ENCODE measurements at places on chromosomes 1 and 21. TPM values are rescaled to one million over a fixed set of nuclear protein-coding genes. Genes with fewer than 3 reads are reported as not detected.
A peak's percentile ranks its signal among the peaks of the same experiment; 100 is the strongest.

DNA sequence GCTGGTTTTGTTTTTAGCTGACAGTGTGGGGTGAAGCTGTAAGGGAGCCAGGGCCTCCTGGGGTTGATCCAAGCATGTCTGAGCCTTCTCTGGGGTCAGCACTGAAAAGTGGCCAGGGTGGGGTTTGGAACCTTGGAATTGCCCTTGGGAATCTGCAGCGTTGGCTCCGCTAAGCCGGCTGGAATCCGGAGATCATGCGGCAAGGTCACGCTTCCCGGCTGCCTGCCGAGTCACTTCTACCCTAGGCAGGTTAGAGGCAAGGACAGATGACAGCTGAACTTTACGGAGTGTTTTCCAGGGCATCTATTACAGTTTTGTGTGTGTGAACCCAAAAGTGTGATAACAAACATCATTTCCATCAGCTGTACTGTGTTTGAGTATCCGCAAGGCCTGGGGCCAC is 17.1 kb downstream of the ABCG1 start:
- no peak for DNase-seq

AMY2A gene
- not detected for polyA plus RNA-seq

DNA sequence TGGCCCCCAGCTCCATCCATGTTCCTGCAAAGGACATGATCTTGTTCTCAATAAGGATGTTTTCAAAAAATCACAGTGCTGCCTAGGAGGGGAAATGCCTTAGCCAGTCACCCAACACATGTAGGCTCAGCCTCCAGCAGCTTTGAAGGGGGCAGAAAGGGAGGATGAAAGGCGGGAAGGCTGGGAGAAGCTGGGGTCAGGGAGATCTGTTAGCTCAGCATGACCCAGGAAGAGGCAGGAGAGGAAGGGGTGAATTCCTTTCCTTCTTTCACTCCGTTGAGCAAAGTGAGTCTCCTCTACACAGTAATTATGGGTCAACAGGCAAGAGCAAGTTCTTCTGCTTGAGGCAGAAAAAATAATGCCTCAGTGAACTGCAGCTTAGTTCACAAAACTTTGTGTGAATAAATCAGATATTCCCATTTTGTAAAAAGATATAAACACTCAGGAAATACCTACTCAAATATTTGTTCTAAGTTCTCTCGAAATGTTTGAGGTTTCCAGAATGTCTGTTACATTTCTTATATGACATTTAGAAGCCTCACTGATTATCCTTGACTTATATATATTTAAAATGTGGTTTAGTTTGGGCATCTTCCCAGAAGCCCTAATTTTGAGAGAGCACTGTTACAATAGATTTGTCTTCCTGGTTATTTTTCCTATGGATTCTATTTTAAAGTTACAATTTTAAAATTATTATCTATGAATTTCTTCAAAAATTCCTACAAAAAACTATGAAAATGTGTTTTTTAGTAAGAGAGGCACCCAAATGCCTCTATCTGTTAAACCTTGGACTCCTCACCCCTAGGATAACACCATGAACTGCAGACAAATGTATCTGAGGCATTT is 116.8 kb downstream of the KCNJ6 start:
- DNase-seq, result no peak

DNA sequence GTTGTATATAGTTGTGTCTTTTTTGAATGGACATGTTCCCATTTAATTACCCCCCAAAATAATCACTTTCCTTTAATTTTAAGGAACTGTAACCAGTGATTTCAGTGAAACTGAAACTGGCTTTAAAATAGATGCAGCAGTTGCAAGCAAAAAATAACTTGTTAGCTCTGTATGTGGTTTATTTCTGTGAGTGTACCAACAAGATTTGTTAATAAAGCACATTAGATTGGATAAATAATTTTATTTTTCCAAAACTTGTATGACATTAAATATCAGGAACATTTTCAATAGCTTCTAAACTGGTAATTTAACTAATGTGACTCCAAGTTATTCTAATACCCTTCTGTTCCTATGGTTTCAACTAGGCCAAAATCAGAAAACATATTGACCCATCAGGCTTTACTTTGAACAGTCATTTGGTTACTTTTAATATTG is 184.3 kb upstream of the CACYBP start:
- no peak for DNase-seq

DNA sequence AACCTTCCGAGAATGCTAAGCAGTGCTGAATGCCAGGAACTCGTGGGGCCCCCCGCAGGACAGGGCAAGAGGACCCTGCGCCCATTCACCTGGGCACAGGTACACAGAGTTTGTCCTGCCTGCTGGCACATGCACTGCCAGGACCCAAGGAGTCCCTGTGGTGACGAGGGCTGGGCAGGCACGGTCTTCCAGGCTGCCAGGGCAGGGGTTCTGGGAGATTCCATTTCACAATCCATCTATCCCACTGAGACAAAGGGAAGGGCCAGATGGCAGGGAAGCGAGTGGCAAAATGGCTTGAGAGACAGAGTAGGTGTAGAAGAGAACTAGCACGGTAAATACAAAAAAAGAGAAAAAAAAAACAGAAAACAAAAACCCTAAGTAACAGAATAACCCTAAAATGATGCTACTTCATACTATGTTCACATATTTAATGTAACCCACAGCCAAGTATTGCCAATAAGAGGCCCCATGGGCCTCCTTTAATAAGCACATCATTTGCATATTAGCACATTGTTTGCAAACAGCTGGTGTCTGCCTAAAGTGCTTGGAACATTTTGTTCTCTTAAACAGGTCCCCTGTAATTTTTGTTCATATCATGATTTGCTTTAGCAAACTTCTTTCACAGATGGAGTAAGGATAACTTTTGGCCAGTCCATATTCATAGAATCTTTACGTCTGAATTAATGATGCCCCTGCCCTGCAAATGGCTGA is 83.8 kb downstream of the STUM start:
- no peak for DNase-seq

DNA sequence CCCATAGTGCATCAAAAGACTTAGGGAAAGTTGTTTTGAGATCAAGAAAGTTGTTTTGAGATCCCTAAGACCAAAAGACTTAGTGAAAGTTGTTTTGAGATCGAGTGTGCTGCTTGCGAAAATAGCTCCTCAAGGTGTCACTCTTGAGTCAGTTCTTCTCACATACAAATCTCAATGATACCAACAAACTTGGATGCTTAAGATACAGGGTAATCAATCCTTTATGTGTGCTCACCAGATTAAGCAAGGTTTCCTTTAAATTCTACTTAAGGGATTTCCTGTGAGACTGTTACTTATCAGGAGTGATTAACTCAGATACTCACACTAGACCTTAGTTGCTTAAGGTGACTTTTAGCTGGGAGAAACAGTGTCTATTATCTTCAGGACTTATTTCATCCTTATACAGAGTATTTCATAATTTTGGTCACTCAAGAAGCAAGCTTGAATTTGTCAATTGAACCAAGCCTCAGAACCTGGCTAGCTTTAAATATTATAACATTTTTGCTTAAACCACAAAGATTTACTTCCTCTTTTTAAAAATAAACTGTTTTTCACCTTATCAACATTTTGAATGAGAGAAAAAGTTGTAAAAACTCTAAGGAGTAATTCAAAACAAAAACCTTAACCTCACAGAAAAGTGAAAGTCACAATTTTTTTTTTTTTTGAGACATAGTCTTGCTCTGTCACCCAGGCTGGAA is 8.0 kb upstream of the RLF start:
- peak; percentile 19 for DNase-seq

CLCNKA gene
- not detected for polyA plus RNA-seq

- peak; percentile 25 for DNase-seq
These were observed 713 bp upstream of the HMGCL start for GRCh38 chr1:23825762-23826522.

GRCh38 chr1:36133484-36133883 is 8.5 kb upstream of the COL8A2 start:
- DNase-seq, result no peak

SLC44A3 gene
- polyA plus RNA-seq, result not detected

DNA sequence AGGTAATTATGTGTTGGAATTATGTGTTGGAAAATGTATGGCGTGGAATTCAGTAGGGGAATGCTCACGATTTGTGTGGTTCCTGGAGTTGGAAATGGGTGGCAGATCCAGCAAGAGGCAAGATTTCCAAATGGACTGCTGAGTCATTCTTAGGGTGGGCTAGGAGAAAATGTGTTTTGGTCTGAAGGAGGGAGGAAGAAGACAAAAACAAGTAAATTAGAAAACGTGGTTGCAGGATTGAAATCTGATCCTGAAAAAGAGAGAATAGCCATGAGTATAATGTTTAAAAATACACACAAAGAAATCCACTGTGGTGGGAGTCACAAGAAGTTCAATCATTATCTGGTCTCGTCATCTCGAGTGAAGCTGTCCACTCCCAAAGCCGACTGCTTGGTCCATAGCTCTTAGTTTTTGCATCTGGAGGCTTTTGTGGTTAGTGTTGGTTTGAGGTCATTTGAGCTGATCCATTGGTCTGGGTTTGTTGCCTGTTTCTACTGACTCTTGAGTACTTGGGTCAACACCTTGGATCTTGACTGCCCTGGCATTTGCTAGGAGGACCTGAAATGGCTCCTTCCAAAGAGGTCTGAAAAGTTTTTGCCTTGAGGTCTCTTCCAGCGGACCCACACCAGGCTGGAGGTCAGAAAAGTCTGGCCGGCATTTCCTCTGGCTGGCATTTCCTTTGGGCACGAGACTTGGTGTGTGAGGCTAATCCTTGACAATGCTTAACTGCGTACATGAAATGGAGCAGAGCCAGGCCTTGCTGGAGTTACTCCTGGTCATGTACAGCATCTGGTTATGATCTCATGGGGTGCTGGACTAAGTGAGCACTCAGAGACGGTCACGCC is 9.2 kb downstream of the MX2 start:
- no peak for DNase-seq

GRCh38 chr1:54095546-54096226 is 42.3 kb downstream of the TCEANC2 start:
- DNase-seq, result no peak

PARS2 gene
- polyA plus RNA-seq, result 3.0 TPM

AVPR1B gene
- not detected for polyA plus RNA-seq

GRCh38 chr1:24970399-24970753 is 40.3 kb upstream of the RUNX3 start:
- DNase-seq, result no peak

DNA sequence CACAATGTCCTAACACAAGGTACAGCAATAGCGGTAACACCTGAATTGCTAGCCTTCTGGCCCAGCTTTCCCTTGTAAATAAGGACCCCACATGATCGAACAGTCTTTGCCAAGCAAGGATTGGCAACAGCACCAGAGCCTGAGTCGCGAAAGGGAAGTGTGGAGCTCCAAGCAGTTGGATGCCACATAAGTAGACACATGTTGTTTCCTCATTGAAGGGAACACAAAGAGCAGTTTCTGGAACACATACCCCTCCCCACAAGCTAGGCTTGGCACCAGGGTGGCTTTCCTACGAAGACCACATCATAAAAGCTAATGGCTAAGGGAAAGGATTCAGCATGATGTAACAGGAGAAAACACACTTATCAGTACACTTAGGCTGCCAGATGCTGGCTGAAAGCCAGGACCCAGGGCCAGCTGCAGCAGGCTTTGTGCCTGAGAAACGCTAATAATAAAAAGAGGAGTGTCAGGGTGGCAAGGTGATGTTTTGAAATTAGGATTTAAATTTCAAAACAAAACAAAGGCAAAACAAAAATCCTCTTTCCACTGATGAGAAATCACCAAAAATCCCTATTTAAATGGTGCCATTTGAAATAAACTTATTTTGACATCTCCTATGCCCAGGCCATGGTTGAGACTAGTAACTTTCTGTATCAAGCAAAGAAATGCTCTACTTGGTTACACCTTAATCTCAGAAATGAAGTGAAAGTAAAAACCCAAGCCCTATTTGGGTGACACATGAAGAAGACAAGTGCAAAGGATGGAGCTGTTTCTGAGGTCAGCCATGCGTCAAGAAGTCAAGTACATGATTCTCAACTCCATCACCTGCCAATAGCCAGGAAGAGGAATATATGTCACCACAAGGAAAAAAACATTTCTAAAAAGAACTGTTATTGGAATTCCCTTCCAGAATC is 11.9 kb upstream of the CPLANE2 start:
- DNase-seq, result peak; percentile 36
